SK-N-DZ (cell line): ENCODE measurements at places on chromosomes 12 and 14.

- DNase-seq: no peak
Observed at GRCh38 chr14:38745861-38746260, 357.2 kb downstream of the SEC23A start.

DNA sequence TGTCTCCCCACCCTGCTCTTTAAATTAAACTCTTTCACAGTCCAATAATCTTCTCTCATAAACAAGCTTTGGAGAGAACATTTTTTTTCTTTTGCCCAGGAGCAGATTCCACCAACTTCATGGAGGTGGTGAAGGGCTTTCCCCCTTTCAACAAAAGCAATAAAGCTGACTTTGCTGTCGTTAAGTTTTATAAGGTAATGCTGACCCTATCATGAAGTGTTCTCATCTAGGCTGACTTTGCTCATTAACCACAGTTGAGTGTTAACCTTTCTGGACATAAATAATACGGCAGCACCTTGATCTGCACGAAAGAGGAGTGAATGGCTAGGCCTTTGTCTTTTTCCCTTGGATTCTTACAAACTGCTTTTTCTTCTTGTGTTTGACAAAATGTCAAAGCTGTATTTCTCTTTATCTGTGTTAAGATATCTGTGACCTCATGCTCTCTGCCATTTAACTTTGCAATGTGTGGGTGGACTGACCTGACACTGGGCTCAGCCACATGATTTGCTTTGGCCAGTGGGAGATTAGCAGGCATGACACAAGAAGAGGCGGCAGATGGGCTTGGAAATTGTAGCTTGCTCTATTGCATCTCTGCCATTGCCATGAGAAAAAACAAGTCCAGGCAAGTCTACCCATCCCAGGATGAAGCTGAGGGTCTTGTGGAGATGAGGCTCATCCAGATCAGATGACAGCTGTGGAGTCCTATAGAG is 470.9 kb upstream of the CCDC196 start:
- DNase-seq: no peak

DNA sequence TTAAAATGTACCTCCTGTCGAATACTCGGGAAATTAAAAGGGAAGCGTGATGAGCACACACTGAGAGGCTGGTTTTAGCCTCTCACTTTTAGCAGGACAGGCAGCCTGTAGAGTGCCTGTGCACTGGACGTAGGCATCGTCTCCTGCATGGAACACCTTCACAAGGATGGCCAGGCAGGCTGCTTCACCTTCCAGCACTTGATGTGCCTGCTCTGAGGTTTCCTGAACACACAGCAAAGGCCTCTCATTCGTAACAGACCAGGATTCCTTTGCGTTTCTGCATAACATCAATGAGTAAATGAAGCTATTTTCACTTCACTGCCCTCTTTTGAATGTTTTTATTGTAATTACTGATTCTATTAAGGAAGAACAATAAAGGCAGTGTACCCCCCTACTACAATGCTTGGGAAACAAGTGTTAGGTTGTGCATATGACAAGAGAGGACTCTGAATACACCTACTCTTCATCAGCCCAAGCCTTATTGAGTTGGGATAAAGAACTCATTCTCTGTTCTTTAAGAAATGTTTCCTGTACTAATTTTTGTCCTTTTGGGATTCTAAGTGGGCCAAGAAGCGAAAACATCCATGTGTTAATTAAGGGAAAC is 1077.6 kb upstream of the FOXG1 start:
- no peak for DNase-seq

- no peak for DNase-seq
Observed at GRCh38 chr12:88623777-88624548, 43.7 kb upstream of the KITLG start.

DNA sequence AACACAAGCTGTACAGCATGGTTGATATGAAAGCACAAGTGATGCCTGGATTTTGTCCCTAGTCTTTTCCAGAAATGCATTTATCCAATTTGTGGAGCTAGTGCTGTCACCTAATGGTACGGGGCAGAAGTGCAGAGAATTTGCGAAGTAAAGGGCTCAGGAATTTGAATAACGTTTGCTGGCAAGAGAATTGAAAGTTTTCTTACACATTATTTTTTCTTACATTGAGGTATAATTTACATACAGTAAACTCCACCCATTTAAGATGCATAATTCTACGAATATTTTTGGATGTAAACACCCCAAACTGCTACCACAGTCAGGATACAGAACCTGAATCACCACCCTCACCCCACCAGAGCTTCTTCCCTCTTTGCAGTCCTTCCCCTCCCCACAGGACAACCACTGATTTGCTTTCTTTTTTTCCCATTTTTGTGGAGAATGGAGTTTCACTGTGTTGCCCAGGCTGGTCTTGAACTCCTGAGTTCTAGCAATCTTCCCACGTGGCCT is 3.5 kb downstream of the AICDA start:
- peak; percentile 37 for DNase-seq

DNA sequence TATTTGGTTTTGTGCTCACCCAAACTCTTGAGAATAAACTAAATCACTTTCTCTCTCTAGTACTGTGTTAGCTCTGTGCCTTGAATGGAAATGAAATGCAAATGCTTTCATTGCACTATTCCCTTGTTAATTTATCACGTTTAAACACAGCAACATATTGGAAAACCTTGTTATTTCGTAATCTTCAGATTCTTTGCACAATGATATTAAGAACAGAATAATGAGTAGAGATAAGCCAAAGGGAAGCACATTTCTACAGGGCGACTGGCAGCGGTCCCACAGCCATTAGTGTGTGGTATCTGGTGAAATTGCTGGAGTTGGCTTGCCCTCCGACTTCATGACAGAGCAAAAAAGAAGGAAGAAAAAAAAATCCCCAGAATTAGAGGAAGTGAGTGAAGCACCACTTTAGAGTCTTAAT is 166.1 kb upstream of the E2F7 start:
- DNase-seq: no peak

DNA sequence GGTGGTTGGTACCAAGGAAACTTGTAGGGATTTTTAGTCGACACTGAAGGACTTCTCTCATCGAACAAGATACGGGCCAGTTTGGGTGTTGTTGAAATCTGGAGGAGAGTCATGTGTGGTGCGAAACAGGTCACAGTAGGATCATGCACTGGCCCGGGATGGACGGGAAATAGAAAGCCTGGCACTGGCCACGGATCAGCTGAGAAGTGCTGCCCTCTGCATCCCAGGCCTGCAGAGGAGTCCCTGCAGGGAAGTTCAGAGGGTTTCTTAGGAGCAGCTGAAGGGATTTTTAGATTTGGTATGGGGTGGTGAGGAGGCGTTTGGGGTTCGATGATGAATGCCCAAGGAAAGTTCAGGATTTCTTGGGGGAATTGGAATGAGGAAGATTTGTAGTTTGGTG is 63.1 kb downstream of the TSPAN9 start:
- DNase-seq: no peak

DNA sequence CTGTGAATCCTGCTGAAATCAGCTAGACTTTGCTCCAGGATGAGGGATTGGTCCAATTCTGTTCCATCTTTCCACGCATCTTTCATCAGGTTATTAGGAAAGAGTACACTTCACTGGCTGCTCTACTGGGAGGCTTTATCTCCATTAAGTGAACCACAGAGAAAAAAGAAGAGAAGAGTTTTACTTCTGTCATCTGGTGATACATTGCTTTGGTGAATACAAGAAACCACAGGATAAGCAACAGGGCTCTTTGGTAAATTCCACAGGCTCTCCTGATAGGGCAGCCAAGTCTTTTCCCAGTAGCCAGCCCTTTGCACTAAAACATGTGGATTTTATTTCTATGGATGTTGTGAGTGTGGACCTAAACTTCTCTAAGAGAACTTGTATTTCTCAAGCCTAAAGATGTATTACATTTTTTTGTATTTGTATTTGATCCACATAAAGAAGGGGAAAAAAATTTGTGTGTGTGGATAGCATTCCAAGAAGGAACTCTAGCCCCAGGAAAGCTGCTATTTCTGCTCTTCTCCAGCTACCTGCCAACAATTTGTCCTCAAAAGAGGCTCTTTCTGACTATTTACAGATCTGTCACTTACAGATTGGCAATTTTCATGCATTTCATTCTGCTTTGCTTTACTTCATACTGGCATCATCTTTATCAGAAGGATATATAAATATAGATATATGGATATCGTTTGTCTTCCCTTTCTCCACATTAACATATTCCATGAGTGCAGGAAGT is 1117.6 kb upstream of the TMEM132C start:
- DNase-seq: no peak

DNA sequence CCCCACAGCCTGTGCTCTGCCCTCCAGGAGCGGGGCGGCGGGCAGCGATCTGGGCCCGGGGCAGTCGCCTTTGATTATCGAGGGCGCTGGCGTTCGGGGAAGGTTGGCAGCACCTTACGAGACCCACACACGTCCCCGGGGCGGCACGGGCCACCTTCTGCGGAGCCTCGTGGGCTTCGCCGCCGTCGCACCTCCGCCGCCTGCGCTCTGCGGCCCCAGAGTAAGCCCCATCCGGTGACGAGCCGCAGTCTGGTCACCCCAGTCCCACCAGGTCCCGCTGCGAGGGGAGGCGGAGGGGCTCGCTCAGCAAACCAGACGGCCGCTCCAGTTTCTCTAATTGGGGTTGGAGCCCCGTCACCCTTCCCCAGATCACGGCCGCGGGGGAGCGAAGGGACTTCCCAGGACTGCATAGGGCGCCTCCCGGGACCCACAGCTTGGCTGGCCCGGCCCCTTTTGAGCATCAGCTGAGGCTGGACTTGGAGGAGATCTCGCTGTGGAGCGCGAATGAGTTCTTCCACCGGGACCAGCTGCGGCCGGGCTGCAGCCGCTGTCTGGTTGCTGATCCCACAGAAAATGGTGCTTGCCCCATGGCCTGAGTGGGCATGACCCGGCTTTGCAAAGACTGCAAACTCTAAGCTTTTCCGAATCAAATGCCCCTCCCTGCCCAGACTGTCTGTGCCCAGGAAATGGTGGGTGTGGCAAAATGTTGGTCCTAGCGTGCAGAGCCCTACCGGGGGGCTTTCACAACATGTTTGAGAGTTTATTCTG is 560 bp downstream of the LGALS3 start:
- DNase-seq: no peak

GRCh38 chr12:121917950-121918678 is at the start of gene CFAP251:
CFAP251 (plus strand) TSS chr12:121918592; CDS start chr12:121921306, 2,714 bp downstream.
- peak; percentile 81 for DNase-seq

DNA sequence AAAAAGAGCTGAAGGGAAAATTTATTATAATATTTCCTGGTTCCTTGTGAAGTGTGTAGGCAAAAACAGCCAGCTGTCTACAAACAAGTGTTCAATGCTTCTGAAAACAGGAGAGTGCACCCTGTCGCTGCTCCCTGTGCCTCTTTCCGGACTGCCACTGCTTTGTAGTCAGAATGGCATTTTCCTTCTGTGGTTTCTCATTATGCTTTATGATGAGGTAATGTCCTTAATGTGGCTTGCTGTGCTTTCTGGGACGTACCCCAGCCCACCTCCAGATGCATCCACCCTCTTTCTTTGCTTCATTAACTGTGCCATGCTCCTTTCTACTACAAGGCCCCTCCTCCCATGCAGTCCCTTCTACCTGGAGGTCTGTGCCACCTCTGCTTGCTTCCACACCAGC is 148.1 kb downstream of the SYT1 start:
- no peak for DNase-seq

DNA sequence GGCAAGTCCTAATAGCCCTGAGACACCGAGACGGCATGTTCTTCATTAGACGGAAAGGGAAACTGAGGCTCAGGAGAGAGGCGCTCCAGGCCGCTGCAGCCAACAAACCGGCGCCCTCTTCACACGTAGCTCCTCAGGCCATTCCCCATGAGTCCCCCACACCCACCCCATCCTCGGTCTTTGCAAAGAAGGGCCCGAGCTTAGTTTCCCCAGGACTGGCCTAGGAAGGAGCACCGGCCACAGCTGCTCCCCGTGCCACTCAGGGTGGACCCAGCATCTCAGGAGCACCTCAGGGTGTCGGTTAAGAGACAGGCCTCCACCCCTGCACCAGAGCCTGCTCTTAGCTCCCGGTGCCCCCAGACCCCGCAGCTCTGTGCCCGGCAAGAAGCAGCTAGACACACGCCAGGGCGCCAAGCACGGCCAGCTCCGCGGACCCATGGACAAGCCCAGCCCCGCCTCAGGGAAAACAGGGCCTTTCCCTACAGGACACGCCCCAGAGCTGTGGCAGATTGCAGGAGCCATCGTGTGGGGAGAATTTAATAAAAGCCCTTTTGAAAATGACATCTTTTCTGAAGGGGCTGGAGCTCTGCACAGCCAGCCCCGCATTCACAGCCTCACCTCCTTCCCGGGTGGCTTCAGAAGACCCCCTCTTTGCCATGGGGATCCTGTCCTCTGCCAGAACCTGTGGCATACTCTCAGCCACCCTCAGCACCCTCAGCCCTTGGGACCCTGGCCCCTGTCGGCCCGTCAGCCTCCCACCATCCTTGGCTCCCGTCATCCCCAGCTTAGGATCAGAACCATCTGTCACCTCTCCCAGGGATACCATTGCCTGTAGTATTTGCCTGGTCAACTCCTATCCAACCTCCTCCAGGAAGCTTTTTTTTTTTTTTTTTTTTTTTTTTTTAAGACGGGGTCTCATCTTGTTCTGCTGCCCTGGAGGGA is 59.7 kb downstream of the LGMN start:
- peak; percentile 44 for DNase-seq

GRCh38 chr12:76020281-76020680 is 11.3 kb downstream of the PHLDA1 start:
- DNase-seq: no peak

DNA sequence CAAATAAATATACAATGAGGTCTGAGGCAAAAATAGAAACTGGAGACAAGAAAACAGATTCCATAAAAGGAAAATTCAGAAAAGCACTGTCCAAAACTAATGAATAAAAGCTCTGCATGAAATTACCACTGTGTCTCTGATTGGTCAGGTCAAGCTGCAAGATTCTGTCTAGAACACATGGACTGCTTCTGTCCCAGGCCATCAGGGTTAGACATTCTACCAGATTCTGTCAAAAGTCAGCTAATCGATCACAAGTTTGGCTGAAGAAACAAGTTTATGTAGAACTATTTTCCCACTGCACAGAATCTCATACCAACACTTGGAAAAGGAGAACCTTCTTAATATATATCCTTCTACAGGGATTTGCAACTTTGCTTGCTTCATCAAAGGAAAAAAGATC is 223.0 kb downstream of the ITPR2 start:
- no peak for DNase-seq

DNA sequence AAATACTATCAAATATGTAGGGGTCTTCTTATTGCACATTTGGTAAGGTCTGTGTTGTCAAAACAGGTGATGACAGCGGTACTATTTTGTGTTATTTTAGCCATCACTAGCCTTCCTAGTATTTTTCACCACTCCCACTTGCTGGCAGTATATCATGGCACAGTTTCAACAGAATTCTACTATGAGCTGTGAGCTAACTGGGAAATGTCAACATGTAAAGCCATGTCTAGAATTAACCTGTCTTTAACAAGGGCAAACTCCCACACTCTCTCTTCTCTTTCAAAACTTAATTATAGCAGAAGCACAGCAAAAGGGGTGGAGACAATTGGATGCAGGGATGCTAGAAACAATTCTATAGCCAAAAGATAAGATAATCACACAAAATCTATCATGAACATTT is 253.4 kb downstream of the PAX9 start:
- no peak for DNase-seq
